GM04503 (cell line): ENCODE measurements at places on chromosomes 4 and X.

DNA sequence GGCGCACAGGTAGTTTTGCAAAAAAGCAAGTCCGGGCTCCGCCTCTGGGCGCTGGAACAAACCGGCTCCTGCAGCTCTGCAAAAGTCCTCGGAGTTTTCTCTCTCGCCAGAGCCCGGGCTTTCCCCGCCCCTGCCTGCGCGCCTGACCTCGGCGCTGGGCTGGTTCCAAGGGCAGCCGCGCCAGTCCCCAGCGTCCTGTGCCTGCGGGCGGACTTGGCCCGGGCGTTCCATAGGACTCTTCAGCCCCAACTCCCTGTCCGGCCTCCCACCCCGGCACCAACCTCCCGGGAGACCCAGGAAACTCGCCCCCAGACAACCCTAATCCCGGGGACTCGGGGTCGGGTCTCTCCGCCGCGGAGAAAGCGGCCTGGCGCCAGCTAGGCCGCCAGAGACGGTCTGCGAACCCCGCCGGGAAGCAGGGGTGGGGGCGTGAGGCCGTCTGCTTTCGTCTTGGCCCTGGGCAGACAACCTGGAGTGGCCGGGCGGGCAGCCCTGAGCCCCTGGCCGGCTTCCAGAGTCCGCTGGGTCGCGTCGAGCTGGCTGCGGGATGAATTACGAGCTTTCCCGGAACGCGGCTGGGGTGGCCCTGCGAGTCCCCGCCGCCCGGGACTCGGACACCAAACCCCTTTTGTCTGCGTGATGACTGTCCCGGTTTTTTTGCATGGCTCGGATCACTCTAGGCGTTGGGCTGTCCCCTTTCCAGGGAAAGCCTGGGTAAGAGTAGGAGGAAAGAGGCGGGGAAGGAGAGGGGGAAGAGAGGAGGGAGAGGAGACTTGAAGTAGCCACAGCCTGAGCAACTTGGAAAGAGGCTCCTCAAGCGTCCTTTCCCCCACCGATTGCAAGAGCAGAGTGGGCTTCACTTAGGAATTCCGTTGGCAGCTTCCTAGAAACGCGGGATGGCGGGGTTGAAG is 916 bp downstream of the MXRA5 start:
- DNase-seq = peak; percentile 21

- DNase-seq = no peak
Observed at GRCh38 chr4:182649698-182650477, 267.3 kb downstream of the DCTD start.

- DNase-seq = no peak
Observed at GRCh38 chr4:182261651-182262223, 18.5 kb downstream of the TENM3 start.

DNA sequence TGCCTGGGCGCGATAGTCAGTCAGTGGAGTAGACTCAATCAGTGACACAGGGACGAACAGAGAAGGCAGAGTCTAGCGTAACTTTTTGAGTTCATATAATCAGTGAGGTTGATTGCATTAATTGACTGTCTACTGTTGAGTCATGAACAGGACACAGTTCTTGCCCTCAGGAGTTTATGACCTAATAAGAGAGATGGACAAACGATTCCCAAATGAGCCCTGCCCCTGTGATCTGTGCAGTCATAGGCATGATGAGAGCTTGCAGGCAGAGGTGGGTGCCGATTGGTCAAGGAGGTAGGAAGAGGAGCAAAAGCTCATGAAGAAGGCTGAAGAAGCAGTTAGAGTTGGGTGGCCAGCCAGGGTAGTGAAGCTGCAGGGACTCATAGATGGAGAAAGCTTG is 57.1 kb downstream of the ADD1 start:
- no peak for DNase-seq

GRCh38 chrX:134186362-134187121 is 50.4 kb upstream of the CCDC160 start:
- no peak for DNase-seq

DNA sequence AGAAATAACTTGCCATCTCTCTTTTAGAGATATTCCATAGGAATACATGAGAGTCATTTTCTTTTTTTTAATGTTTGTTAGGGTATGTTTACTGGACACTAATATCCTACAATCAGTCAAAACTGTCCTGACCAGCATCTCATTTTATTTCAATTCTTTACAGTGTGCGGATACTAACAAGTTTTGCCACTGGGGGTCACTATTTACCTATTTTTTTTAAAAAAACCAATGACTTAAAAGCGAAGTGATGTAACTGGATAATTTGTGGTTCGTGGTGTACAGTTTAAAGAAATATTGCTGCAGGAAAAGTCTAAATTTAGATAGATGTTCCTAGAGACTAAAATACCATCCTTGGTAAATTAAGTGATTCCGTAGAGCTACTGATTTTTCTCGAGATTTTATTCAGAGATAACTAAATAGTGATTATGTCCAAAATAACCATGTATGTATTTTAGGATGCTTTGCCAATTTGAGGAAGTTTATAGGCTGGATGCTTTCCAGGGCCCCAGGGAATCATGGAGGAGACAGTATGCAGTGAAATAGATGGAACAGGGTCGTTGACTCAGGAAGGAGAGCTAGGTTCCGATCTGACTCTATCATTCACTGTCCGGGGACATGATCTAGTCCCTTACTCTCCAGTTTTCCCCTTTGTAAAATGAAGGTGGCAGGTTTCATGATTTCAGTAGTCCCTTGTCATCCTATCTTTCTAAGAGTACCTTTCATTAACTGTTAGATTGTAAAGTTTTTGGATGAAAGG is 34.0 kb upstream of the GNPDA2 start:
- no peak for DNase-seq

- no peak for DNase-seq
Observed at GRCh38 chrX:138487866-138488265, 223.7 kb downstream of the FGF13 start.

DNA sequence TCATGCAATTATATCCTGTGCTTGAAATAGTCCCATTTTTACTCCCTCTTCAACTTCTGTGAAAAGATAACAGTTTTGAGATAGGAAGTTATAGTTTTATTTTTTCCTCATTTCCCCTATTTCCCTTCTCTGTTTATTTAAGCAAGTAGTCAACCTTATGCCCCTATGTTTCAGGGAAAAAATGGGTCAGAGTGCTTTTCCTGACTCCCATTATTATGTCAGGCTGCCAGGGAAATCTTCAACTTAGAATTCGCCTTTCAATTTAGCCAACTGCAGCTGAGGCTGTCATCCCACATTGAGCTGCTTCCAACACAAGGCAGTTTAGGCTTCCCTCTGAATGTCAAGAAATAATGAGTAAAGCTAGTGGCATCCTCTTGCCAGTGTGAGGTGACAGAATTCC is 42.3 kb downstream of the NXT2 start:
- no peak for DNase-seq
